ENCODE measurements at places on chromosomes 6 and 20. TPM values are rescaled to one million over a fixed set of nuclear protein-coding genes. Genes with fewer than 3 reads are reported as not detected.

Gene KCNQ5
- 0.30 TPM for total RNA-seq

Gene PLCB1
- total RNA-seq, result 1.7 TPM

Gene CPXM1
- 5.6 TPM for total RNA-seq

Gene FAM209A
- not detected for total RNA-seq

Gene CAP2
- 2.7 TPM for total RNA-seq

Gene CDK5RAP1
- total RNA-seq, result 24.4 TPM

Gene C6orf52
- 0.89 TPM for total RNA-seq

Gene TEAD3
- total RNA-seq, result 27.9 TPM

Gene SAYSD1
- 12.0 TPM for total RNA-seq

Gene CCN6
- not detected for total RNA-seq

Gene KCNS1
- 0.30 TPM for total RNA-seq

Gene VWA7
- 0.67 TPM for total RNA-seq

Gene MUC21
- not detected for total RNA-seq

Gene ZNF337
- total RNA-seq, result 5.9 TPM

Gene LY6G6F
- total RNA-seq, result not detected

Gene THBS2
- 43.2 TPM for total RNA-seq

Gene TINAG
- not detected for total RNA-seq

Gene ERVFRD-1
- total RNA-seq, result not detected

Gene KCNK5
- total RNA-seq, result 0.15 TPM

Gene C20orf144
- 0.84 TPM for total RNA-seq

Gene TRIM40
- not detected for total RNA-seq

Gene CD93
- not detected for total RNA-seq

Gene NKAPL
- 1.3 TPM for total RNA-seq

Gene CALHM6
- total RNA-seq, result 1.8 TPM

Gene SLC2A10
- 21.4 TPM for total RNA-seq

Gene HEY2
- total RNA-seq, result not detected

Gene GMEB2
- 9.2 TPM for total RNA-seq

Gene ABRACL
- 38.5 TPM for total RNA-seq

Gene HLA-DQA2
- not detected for total RNA-seq

Gene DACT2
- total RNA-seq, result not detected

Gene AMD1
- 45.1 TPM for total RNA-seq

Gene IYD
- not detected for total RNA-seq

Gene DAAM2
- 7.9 TPM for total RNA-seq

Gene LIME1
- 6.7 TPM for total RNA-seq

Gene ETV7
- 0.30 TPM for total RNA-seq

Gene PSORS1C1
- 0.15 TPM for total RNA-seq

Gene LRRC73
- under 0.01 TPM for total RNA-seq

Gene WFDC10B
- total RNA-seq, result not detected

Gene TNFRSF6B
- 246 TPM for total RNA-seq

Gene RFX6
- total RNA-seq, result not detected

Gene TAP1
- total RNA-seq, result 16.8 TPM

Gene SAMD3
- not detected for total RNA-seq

Gene VSX1
- total RNA-seq, result not detected

Gene CNR1
- total RNA-seq, result 0.45 TPM

Data from bronchus fibroblast of lung (primary cell).